ENCODE measurements at places on chromosomes 13 and 19. TPM values are rescaled to one million over a fixed set of nuclear protein-coding genes. Genes with fewer than 3 reads are reported as not detected.

- DNase-seq, result no peak
Measured at GRCh38 chr13:25180775-25181537, 8.9 kb upstream of the AMER2 start.

NALCN gene
- 1.6 TPM for polyA plus RNA-seq

- no peak for DNase-seq
Measured at GRCh38 chr13:60275208-60275607, 111.5 kb upstream of the DIAPH3 start.

DNA sequence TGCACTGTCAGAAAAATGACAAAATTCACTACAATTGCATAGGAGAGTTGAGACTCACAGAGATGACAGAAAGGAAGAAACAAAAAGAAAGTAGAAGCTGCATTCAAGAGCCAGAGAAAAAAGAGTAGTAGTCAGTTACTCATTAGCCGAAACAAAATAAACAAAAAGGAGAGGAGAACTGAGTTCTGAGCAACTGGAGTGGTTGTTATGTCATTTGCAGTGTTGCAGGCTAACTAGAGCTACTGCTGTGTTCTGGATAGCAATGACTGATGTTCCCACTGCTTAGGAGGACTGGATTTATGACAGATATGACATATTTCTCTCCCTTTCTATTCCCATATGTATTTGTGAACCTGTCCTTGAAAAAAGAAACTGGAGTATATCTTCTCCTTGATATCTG lies 482.6 kb downstream of the RFC3 start:
- DNase-seq, result no peak

- DNase-seq, result no peak
Measured at GRCh38 chr13:26475176-26476110, 82.0 kb upstream of the WASF3 start.

- no peak for DNase-seq
Measured at GRCh38 chr13:39197647-39198007, 159.4 kb downstream of the NHLRC3 start.
